ENCODE measurements at places on chromosomes 6 and 20.

- no peak for DNase-seq
These were observed 40.6 kb downstream of the LYRM2 start for GRCh38 chr6:89597988-89598387.

DNA sequence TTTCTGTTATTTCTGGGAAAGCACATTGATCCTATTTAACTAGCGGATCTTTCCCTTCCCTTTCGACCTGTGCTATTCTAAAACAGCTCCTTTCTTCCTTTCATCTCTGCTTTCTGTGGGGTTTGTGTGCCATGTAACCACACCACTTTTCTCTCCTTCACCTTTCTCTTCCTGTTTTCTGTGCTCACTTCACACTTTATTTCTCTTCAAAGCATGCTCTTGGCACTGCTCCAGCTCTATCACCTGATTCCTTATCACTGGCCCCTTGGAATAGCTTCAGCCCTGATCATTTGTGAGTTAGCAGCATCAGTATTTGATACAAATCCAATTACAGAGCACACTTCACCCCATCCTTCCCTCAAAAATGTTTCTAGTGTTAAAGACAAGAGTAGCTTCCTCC, 8.1 kb upstream of the METTL24 start:
- DNase-seq = no peak

GRCh38 chr6:51505434-51505833, 582.0 kb downstream of the PKHD1 start:
- DNase-seq = no peak

DNA sequence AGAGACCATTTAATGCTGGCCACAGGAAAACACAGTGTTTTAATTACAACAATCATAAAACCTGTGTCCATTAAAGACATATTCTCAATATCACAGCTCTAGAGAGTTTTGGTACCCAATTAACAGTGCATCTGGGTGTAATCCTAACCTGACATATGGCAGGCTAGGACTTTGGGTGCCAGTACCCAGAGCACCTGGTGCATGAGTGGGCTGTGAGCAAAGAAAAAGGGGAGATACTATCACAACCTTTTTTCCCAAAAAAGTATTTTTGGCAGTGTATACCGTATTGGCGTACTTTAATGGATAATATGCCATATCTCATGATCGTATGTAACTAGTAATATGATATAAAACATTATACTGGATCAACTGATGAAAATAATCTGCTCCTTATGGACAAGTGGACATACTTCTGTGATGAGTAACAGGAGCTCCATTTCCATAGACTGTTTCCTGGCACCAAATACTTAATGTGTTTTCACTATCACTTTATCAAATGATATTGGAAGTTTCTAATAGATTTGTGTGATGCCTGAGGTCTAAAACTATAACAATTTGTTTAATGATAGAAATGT, 91.7 kb downstream of the COL19A1 start:
- DNase-seq = no peak

DNA sequence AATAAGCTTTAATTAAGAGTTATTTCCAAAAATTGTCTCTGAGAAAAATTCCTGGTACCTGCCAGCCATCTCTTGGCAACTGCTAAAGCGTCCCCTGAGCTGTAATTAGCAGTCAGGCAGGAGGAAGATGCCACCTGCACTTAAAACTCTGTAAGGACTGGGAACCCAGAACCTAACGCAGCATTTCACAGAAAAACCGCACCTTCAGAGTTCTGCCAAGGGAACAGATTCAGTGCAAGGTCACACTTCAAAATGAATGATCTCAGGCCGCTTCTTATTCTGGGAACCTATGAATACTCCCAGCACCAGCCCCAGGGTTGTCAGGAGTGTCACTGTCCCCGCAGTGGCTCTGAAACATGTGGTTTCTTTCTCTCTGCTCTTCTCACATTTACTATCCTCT, 36.7 kb downstream of the INSM1 start:
- no peak for DNase-seq

DNA sequence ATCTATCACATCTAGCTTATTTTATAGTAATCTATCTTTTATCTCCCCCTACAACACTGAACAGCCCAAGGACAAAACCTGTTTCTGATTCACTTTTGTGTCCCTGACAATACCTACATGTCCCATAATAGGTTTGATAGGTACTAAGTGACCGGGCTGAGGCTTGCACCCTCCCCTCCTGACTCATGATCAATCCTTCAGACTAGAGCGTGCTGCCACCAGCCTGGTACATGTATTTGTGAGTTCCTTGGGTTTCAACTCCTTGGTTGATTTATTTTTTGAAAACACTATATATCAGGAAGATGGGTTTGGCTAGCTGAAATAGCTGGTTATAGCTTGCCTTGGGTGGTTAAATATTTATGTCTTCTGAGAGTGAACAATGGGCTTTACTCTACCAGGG, 41.6 kb upstream of the RAB23 start:
- DNase-seq = no peak

DNA sequence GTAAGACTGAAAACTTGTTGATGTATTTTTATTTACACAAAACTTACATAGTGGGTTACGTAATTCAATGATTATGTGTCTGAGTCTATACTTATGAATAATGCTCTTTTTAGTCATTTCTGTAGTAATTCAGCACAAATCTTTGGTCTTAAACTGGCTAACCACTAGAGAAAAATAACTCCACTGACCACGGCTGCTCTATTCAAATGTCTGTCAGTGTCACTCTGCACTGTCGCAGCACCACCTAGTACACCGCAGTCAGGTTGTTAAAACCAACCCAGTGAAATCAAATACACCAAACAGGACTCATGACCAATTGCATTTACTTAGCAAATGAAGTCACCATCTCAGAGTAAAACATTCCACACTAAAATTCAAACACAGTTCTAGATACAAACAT, 93.5 kb upstream of the CCDC28A start:
- no peak for DNase-seq

- DNase-seq = no peak
These were observed 348.1 kb upstream of the CITED2 start for GRCh38 chr6:139722530-139722929.

DNA sequence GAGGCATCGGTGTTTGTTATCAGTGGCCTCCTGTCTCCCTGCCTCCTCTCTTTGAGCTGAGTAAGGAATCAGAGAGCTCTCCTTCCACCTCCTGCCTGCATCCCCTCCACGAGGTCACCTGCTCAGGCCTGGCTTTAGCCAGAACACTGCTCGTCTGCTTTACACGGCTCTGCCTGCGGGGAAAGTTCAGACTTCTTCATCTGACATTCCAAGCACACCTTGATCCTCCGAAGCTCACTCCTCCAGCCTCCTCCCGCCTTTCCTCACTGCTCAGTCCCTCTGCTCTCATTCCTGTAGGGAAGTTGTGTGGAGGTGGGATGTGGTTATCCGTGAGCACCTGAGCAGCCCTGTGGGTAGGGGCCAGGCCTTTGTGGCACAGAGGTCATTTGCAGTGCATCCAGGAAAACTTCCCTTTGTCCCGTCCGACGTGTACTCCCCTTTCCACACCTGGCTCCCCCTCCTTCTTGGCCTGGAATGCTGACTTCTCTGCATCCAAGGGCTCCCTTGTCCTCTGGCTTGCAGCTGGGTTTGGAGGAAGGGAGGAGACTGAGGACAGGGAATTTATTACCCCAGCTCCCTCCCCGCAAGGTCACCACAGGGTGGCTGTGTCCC, 12.8 kb upstream of the CCDC167 start:
- DNase-seq = no peak

GRCh38 chr6:24655215-24655614, 9.2 kb upstream of the KIAA0319 start:
- DNase-seq = no peak

DNA sequence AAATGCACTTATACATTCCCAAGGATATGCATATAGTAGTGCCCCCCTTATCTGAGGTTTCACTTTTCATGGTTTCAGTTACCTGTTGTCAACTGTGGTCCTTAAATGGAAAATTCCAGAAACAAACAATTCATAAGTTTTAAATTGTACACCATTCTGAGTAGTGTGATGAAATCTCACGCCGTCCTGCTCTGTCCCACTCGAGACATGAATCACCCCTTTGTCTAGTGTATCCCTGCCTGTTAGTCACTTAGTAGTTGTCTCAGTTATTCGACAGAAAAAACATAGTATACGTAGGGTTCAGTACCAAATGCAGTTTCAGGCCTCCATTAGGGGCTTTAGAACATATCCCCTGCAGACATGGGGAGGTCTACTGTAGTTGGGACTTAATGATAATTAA, 57.0 kb downstream of the MAP1LC3A start:
- DNase-seq = no peak

DNA sequence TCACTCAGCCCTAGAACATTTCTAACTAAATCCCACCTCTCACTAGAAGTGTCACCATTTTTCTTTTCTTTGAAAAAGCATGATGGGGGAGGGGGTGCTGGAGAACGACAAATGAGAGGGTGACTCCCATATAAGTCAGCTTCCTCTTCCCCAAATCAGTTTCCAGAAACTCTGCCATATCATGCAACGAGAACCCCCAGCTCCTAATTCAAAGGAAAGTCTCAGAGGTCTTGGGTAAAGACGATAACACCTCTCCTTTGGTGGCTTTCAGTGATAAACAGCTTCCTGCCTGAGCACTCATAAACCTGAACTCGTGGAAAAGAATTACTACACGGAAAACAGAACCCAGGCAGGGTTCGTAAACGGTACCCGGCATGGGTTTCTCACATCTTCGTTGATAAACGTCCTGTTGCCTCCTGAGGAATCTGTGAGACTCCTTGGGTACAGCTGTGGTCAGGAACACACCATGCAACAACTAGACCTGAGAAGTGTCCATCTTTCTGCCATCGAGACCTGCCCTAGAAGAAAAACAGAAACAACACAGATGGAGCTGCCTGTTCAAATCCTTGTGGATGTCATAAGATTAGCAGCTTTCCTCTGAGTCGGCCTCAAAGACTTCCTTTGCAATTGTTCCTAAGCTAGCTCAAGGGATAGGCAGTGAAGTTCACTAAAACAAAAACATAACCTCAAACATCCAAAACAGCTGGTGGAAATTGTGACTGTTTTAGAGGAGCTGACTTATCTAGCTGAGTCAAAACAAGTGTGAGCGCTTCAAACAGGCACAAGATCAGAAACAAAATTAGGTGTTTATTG, 185.8 kb upstream of the PRDM1 start:
- DNase-seq = no peak

DNA sequence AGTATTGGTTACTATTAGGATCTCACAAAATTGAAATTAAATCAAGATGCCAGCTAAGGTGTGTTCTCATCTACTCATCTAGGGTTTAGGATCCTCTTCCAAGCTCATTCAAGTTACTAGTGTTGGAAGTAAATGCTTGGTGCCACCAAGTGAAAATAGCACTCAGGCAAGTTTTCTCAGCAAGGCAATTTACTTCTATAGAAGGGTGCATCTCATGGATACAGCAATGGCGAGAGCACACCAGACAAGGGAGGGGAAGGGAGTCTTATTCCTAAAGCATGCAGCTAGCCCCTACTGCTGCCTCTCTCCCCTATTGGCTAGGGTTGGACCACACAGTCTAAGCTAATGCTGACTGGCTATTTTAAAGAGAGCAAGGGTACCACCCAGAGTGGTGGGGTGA, 23.0 kb upstream of the FAM8A1 start:
- no peak for DNase-seq

DNA sequence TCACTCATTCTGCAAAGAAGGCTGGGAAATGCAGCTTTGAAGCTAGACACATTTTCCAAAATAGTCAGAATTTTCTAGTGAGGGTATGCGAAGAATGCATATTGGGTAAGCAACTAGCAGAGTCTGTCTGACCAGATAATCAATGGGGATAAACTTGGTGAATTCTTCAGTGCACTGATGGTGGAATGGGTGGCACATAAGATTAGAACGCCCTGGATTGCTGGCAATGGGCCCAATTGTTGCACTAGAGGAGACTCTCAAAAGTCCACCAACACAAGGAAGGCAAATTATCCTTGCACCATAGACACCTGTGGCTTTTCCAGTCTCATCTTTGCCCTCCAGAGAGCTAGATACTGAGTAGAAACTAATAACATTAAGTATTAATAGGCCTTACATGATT, 167.6 kb downstream of the PTPRT start:
- no peak for DNase-seq
